Peyer's patch (tissue), 4 donors: ENCODE measurements at places on chromosomes 6 and 20.
A peak's percentile ranks its signal among the peaks of the same experiment; 100 is the strongest.

DNA sequence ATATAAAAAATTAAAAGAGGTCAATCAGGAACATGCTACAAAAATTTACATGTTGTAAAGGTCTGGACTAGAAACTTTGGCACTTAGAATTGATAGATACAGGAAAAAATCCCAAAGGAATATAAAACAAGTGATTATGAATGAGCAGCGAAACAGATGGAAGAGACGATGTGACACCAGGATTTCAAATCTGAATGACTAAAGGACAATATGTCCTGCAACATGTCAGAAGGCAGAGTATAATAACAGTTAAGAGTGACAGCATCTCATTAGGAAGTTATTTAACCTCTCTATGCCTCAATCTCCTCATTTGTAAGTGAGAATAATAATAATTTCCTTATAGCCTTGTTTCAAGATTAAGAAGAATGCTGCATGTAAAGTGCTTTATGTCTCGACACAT lies 50.3 kb downstream of the FRK start:
- H3K27ac ChIP-seq, result no peak overlapping the region
- no peaks in the 10 kb centered on the region for H3K27me3 ChIP-seq
- peaks cover 4% of the 10 kb centered on the region for H3K4me1 ChIP-seq

- no peaks in the 10 kb centered on the region for H3K36me3 ChIP-seq
- H3K4me3 ChIP-seq, result no peak overlapping the region
- no peaks in the 10 kb centered on the region for H3K27me3 ChIP-seq
- no peaks in the 10 kb centered on the region for H3K4me1 ChIP-seq
- DNase-seq, result no peak
- H3K27ac ChIP-seq, result no peak overlapping the region
These were observed 147.8 kb downstream of the MACROD2 start for GRCh38 chr20:14142964-14143627.

DNA sequence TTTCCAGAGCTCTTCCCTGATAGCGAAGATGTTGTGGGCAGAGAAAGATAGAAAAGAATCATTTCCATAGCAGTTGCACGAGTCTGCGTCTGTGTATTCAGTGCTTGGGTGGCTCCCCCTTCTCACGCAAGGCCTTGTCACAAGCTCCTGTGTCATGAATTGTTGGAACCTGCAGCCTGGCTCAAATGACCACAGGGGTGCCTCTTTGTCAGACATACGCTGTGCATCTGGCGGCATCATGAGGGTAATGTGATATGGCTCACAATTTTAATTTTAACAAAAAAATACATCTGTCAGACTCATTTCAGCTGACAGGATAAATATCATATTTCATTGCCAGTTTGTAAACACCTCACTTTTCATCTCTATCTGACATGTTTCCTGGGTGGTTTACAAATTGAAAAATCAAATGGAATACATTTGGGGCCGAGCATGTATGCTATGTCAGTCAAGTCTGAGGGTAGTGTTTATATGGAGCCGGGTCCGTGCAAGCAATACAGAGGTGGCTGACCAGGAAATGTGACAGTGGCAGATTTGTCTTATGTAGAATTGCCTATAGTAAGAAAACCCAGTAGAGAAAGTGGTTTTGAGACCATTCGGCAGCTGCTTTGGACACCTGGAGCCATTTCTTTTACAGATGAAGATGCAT lies 90.9 kb downstream of the CAP2 start:
- no peaks in the 10 kb centered on the region for H3K36me3 ChIP-seq
- H3K27me3 ChIP-seq, result no peaks in the 10 kb centered on the region
- no peaks in the 10 kb centered on the region for H3K4me1 ChIP-seq
- no peak for DNase-seq

DNA sequence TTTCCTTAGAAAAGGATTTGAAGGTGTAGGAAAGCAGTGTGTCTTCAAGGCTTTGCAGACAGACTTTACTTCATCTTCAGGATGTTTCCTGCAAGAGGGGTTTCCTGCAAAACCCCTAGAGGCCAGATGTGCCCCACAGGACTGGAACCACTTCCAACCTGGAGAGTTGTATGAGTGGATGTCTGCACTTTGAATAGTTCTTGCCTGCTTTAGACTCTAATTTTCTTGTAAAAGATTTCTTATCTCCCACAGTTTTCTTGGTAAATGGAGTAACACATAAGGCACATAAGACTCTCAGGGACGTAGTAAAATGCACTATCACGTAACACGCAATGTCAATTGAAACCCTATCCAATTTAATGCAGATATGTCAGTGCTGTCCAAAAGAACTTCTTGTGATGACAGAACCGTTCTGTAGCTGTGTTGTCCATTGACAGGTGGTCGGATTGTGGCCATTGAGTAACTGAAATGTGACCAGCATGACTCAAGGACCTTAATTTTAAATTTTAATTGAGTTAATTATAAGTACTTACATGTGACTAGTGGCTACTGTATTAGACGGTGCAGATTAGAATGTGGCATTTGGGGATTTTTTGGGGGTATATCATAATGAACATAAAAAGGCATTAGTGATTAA lies 118.7 kb downstream of the JARID2 start:
- DNase-seq, result no peak
- no peak overlapping the region for H3K4me3 ChIP-seq
- peak overlapping the region; percentile 4 for H3K27ac ChIP-seq

- no peaks in the 10 kb centered on the region for H3K4me1 ChIP-seq
- no peaks in the 10 kb centered on the region for H3K27me3 ChIP-seq
- H3K4me3 ChIP-seq, result peak overlapping the region; percentile 96
- H3K36me3 ChIP-seq, result no peaks in the 10 kb centered on the region
- no peak for DNase-seq
These were observed 1.2 kb downstream of the PM20D2 start for GRCh38 chr6:89146718-89147700.

- no peak overlapping the region for H3K27ac ChIP-seq
- no peak overlapping the region for H3K4me3 ChIP-seq
- H3K4me1 ChIP-seq, result no peaks in the 10 kb centered on the region
These were observed 502.9 kb downstream of the CD83 start for GRCh38 chr6:14620522-14620921.

DNA sequence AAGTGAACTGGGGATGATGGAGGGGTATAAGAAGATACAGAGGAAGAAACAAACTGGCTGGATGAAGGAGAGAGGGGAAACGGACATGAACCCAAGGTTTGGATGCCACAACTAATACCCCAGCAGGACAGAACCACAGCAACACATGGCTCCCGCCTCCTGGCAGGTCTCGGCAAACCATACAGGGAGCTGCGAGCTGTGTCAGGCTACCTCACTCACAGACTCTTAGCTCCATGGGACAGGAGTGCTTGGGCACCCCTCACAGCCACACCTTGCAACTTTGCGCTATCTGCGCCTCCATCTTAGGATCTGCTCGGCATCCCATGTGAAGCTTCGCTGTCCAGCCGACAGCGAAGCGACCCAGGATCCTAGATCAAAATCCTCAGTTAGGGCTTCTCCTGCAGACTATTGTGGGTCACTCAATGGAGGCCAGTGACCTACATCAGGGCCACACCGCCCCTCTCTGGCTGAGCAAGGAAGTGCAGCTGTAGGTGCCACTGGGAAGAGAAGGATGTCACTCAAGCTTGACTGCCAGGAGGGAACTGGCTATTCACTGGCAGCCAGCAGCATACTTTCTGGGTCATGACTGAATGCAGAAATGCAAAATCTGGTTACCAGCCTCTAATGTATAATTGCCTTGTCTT lies 174.4 kb upstream of the RIN2 start:
- no peaks in the 10 kb centered on the region for H3K27me3 ChIP-seq
- no peak overlapping the region for H3K27ac ChIP-seq
- DNase-seq, result peak; percentile 26
- no peaks in the 10 kb centered on the region for H3K36me3 ChIP-seq
- H3K4me3 ChIP-seq, result no peak overlapping the region
- H3K4me1 ChIP-seq, result no peaks in the 10 kb centered on the region

GRCh38 chr20:17759449-17759848 lies 59.7 kb downstream of the BANF2 start:
- no peaks in the 10 kb centered on the region for H3K36me3 ChIP-seq
- H3K27me3 ChIP-seq, result no peaks in the 10 kb centered on the region
- DNase-seq, result no peak
- H3K4me3 ChIP-seq, result no peak overlapping the region
- no peak overlapping the region for H3K27ac ChIP-seq

DNA sequence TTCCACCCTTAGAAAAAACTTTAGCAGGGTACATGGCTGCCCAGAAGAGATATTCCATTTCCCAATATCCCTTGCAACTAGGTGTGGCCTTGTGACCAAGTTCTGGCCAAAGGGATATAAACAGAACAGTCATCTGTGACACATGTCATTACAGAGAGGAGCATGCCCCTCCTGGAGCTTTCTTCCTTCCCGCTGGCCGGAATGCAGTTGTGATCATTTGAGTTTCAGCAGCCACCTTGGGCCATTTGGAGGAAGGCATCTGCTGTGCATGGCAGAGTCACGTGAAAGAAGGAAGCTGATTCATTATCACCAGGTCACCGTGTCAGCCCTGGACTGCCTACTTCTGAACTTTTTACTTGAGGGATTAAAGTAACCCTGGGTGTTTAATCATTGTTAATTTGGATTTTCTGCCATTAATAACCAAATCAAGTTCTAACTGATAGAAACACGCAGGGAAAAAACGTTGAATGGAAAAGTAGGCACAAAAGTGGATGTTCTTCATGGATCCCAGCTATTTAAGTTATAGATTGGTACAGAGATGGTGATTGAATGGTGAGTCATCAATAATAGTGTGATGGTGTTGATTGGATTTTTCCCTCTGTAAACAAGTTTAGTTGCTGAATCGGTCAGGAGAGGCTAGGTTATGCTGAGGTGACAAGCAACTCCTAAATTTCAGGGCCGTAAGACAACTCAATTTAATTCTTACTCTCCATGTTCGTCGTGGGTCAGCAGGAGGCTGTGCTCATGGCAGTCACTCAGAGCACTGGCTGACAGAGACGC lies 80.7 kb upstream of the CCDC167 start:
- H3K36me3 ChIP-seq, result no peaks in the 10 kb centered on the region
- no peak overlapping the region for H3K4me3 ChIP-seq
- H3K4me1 ChIP-seq, result no peaks in the 10 kb centered on the region
- H3K27me3 ChIP-seq, result no peaks in the 10 kb centered on the region
- DNase-seq, result no peak
- H3K27ac ChIP-seq, result no peak overlapping the region

DNA sequence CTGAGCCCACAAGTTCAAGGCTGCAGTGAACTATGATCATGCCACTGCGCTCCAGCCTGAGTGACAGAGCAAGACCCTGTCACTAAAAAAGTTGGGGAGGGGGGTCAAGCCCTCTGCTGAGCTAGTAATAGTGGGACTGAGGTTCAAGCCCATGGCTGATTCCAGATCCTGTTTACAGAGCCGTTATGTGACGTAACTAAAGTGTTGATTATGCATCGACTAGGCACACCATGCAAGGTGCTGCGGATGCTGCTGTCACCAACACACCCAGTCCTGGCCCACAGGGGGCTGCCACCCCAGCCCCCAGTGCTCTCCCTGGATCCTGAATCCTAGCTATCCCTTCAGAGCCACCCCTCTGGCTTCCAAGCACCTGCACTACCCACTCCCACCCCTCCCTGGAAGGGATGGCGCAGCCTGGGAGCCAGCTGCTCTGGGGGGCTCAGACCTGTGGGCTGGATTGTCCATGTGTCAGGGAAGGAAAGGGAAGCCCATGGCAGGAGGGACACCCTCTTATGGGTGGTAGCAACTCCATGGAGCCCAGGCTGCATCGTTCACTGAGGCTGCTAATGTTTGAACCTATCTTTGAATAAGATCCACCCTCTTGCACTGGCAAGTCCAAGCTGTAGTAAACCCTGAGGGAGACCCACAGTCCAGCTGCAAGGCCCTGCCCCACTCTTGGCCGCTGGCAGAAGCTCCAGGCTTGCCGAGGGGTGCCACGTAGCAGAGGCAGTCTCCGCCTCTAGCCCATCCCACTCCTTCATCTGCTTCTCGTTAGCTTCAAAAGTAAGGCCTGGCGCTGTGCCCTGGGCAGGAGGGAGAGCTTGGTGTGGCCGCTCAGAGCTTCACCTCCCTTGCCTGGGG lies 95.0 kb downstream of the SNX5 start:
- peak overlapping the region; percentile 85 for H3K27ac ChIP-seq
- no peaks in the 10 kb centered on the region for H3K36me3 ChIP-seq
- peaks cover 13% of the 10 kb centered on the region for H3K4me1 ChIP-seq
- peak; percentile 91 for DNase-seq
- H3K27me3 ChIP-seq, result no peaks in the 10 kb centered on the region
- no peak overlapping the region for H3K4me3 ChIP-seq

DNA sequence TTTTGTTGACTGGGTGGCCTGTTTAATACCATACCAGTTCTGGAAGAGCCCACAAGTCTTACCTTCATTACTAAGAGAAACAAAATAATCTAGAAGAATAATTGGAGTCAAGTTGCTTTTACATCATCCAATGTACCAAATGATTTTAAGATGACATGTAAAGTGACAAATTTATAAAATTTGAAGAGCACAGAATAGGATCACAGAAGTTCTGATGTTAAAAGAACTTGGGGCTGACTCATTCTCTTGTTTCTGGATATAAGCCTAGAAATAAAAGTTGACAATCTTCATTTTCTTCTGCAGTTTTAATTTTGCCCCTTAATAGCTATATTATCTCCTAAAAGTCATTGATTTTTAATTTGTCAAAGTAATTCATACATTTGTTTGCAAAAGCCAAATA lies 317.5 kb upstream of the MARCKS start:
- H3K27ac ChIP-seq, result no peak overlapping the region
- no peak for DNase-seq
- no peaks in the 10 kb centered on the region for H3K27me3 ChIP-seq
- H3K36me3 ChIP-seq, result no peaks in the 10 kb centered on the region
- H3K4me3 ChIP-seq, result no peak overlapping the region
- no peaks in the 10 kb centered on the region for H3K4me1 ChIP-seq

- H3K36me3 ChIP-seq, result no peaks in the 10 kb centered on the region
- peaks cover 23% of the 10 kb centered on the region for H3K4me1 ChIP-seq
- no peaks in the 10 kb centered on the region for H3K27me3 ChIP-seq
- peak overlapping the region; percentile 6 for H3K27ac ChIP-seq
These were observed 24.3 kb downstream of the ARHGAP18 start for GRCh38 chr6:129685662-129686031.

DNA sequence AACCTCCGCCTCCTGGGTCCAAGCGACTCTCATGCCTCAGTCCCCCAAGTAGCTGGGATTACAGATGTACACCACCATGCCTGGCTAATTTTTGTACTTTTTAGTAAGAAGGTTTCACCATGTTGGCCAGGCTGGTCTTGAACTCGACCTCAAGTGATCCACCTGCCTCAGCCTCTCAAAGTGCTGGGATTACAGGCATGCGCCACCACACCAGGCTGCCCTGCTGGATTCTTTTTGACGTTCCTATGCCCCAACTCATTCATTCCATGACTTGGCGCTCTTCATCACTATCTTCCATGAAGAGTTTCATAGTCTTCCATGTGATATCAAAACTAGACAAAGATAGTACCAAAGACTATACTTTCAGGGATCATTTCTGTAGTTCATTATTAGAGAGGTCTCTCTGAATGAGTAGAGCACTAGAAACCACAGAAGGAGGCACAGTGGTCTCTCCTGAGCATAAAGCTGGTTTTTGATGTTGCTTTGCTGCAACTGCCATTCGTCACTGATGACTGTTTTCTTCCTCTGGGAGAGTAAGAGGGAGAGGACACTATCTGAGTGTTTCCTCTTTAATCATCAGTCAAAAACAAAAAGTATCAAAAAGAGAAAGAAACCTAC lies 23.5 kb downstream of the DNAAF9 start:
- H3K4me1 ChIP-seq, result no peaks in the 10 kb centered on the region
- H3K27me3 ChIP-seq, result no peaks in the 10 kb centered on the region
- H3K4me3 ChIP-seq, result no peak overlapping the region
- H3K36me3 ChIP-seq, result no peaks in the 10 kb centered on the region
- DNase-seq, result no peak

- H3K4me1 ChIP-seq, result no peaks in the 10 kb centered on the region
- no peak overlapping the region for H3K4me3 ChIP-seq
- DNase-seq, result no peak
- no peaks in the 10 kb centered on the region for H3K36me3 ChIP-seq
These were observed 449.0 kb downstream of the QKI start for GRCh38 chr6:163863565-163863964.
